ENCODE measurements at places on chromosomes 11 and 22.
A peak's percentile ranks its signal among the peaks of the same experiment; 100 is the strongest.

DNA sequence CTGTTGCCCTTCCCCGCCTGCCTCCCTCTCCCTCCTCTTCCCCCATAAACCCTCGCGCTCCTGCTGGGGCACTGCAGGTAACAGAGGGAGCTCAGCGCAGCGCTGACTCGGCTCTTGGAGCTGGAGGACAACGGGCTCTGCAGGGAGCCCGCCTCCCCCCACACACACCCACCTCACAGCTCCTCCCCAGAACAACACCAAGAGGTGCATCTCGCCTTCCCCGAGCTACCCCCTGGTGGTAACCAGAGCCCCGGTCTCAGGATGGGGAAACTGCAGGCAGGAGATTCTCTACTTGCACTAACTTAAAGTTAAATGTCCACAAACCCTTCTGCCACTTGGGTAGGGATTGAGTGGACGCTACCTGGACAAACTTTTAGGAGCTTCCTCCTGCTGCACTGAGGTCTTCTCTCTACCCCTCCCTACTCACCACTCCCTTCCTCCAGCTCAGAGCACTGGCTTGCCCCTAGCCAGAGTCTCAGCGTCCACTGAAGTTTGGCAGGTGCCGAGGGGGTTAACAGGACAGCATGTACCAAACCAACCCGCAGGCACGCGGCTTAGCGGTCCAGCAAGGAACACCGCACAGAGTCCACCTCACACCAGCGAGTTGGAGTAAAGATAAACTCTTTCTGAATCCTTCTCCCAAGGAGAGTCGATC is 4.0 kb upstream of the SCN4B start:
- peak; percentile 49 for DNase-seq

DNA sequence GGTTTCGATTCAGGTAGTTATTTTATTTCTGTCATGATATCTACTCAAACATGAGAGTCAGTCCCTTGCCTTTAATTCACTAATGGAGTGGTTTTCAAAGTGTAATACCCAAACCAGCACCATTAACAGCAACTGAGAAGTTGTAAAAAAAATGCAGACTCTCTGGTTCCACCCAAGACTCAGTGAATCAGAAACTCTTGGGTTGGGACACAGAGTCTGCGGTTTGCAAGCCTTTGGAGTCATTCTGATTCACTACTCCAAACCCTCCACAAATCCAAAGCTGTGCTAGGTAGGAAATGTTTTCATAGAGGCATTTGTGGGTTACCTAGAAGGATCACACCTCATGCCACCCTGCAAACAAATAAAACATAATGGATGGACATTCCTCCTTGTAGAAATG is 340.1 kb downstream of the NTM start:
- DNase-seq = no peak

DNA sequence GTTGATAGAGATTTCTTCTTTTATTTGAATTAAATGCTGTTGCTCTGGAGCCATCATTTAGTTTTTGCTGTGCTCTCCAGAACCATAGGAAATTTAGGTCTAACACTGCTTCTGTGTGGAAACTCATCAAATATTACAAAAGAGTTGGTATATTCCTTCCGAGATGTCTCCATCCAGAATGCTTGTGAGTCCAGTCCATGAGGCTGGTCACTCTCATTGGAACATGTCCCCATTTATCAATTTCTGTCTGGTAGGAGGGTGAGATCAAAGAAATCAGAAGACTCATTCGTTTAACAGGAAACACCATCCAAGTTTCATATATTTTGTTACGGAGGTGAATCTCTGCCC is 52.4 kb upstream of the LMO2 start:
- DNase-seq = no peak

GRCh38 chr22:47110817-47111443 is 348.5 kb downstream of the TBC1D22A start:
- DNase-seq = no peak

DNA sequence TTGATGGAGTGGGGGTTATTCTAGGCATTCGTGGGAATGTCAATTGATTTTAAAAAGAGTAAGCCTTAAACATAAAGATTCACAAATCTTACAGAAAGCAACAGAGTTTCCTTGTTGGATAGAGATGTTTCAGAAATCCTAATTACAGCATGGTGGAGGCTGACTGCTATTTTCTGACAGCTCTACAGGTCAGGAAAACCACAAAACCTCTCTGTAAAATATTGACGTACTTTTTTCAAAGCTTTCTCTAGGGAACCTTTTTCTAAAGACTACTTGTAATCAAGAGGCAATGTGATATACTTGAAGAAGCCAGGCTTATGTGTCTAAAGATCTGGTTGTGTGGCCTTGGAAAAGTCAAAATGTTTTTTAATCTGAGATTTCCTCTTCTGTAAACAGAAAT is 9.1 kb upstream of the OR8B8 start:
- DNase-seq = no peak

DNA sequence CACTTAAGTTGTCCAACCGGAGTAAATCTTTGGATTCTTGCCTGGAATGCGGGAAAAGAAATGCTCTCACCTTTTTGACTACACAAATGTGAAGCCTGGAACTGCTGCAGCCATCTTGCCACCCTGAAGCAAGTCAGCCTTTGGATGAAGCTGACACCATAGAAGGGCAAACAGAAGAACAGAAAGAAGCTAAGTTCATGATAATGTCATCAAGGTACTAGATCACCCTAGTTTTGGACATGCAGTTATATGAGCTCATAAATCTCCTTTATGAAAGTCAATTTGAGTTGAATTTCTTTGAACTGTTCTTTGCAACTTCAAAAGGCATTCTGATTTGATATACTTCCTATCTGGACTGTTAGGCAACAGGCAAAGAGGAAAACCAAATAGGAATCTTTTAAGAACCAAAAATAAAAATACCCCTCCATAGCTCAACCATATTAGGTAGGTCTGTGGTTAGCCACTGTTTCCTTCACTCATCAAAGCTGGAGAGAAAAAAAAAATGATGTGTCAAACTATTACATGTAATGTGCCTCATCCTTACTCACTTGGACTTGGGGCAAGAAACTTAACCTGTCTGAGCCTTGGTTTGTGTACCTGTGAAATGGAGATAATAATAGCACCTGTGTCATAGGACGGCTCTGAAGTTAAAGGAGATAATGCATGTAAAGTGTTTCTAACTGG is 91.9 kb downstream of the WT1 start:
- no peak for DNase-seq

GRCh38 chr22:44271732-44272400 is 40.9 kb downstream of the SHISAL1 start:
- no peak for DNase-seq

GRCh38 chr22:37896181-37896592 is 9.9 kb upstream of the MICALL1 start:
- DNase-seq = peak; percentile 39

- DNase-seq = no peak
These were observed 73.6 kb upstream of the SUSD2 start for GRCh38 chr22:24107661-24108060.

DNA sequence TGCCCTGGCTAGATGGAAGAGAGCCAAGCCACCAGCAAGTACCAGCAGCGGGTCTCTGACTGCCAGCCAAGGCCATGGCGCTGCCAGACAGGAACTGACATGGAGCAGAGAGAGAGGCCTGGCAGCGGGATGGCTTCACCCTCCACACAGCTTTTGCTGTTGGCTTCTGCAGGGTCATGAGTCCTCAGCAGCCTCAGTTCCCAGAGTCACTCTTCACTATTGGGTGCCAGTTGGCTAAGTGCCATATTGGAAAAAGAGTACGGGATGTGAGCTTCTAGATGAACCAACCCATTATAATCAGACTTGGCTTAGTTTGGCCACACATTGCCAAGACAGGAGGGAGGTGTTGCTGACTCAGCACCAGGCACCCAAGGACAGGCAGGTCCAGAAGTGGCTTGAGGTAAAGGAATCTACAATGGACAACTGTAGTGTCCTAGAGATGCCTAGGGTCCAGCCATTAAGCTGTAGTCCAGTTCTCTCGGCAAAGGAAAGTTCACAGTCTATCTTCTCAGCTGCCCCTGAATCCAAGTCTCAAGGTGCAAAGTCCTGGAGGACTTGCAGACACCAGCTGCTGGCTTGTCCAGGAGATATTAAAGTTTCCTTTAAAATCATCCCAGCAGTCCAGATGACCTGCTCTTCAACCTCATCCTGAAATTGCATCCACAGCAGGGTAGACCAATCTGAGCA is 40.7 kb upstream of the POU2AF1 start:
- DNase-seq = no peak

DNA sequence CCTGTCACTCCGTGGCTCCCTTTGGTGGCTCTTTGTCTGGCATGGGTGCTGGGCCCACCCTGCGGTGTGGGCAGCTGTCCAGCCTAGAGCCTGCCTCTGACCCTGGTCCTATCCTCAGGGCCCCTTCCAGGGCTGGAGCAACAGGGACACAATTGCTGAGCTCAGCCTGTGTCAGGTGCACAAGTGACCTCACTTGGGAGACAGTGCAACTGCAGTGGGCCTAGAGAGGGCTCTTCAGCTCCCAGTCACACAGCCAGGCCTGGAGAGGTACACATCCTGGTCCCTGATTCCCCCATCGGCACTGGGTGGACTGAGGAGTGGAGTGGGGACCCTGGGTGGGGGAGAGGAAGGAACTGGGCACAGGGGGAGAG is 43.9 kb downstream of the RTN4R start:
- DNase-seq = no peak

- no peak for DNase-seq
These were observed 380 bp upstream of the TTC17 start for GRCh38 chr11:43358279-43358800.
